ENCODE measurements at places on chromosomes 5 and 9. TPM values are rescaled to one million over a fixed set of nuclear protein-coding genes. Genes with fewer than 3 reads are reported as not detected.

GRCh38 chr5:93303291-93303691, 277.7 kb downstream of the NR2F1-AS1 start:
- DNase-seq, result no peak

DNA sequence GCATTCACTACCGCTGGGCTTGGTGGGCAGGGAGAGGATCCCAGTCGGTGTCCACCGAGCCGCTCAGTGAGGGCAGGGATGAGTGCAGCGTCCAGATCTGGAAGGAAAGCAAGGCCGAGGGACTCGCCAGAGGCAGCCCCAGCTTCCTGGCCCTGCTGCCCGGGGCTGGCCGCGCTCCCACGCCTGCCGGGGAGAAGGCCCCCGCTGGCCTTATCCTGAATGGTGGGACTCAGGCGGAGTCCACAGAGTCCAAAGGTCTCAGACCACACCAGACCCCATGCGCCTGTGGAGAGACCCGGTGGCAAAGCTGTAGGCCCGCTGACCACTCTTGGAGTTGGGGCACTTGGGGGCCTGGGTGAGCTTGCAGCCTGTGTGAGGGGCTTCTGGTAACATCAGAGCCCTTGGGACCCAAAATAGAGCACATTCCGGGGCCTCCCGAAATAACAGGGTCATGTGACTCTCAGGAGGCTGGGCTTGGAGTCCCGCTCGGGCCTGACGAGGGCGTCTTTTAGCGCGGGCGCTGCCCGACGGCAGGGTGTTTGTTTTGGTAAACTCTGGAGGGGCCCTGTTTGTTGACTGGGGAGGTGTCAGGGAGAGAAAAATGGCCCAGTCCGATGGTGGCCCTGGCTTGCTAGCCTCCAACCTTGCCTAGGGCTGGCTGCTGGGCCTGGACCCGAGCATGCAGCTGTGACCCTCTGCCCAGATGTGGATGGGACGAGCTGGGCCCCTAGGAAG, 2.8 kb downstream of the RXRA start:
- DNase-seq, result peak; percentile 90

- no peak for DNase-seq
These were observed 2.4 kb downstream of the RASEF start for GRCh38 chr9:83060556-83060955.

DNA sequence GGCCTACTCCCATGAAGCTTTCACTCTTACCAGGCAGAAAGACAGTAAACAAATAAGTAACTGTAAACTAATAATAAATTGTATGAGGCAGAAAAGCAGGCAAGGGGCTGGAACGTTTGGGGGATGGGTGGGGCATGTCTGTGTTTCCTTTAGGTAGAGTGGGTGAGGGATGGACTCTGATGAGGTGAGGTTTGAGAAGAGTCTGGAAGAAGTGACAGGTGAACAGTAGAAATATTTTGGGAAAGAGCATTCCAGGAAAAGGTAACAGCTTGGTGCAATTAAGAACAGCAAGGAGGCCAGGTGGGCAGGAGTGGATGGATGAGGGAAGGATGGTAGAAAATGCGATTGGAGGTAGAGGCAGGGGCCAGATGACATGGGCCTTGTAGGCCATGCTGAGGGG, 56.5 kb downstream of the PTTG1 start:
- no peak for DNase-seq

DNA sequence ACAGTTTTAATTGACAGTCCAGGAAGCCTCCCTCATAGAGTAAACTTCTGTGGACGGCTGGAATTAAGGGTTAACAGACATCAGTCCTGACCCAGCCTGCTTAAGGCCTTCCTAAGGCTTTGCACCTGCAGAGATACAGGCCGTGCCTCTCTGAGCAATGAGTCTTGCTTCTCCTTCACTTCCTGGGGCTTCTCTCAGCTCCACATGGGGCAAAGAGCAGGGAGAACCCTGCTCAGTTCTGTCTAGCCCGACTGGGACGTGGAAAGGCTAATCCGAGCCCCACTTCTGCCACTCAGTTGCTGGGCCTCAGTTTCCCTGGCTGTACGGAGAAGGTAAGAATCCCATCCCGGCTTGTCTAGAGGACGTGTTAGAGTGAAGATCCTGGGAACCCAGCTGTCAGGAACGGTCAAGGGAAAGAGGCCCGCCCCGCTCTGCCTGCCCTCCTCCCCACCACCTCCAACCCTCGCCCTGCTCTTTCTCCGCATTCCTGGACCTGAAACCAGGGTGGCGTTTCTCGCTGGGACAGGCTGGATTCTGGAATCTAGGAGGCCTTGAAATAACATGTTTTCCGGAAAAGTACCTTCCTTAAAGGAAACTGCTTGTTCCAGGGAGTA, 6.5 kb downstream of the SPAAR start:
- no peak for DNase-seq

GRCh38 chr9:37187292-37187691, 66.9 kb downstream of the ZCCHC7 start:
- no peak for DNase-seq

Gene CDC20B
- not detected for total RNA-seq

Gene PLCXD3
- total RNA-seq, result 3.3 TPM
